ENCODE measurements at places on chromosomes 2 and 18. TPM values are rescaled to one million over a fixed set of nuclear protein-coding genes. Genes with fewer than 3 reads are reported as not detected.

COX7A2L gene
- 157 TPM for polyA plus RNA-seq

PID1 gene
- 4.1 TPM for polyA plus RNA-seq

CDCA7 gene
- polyA plus RNA-seq, result 42.2 TPM

COL4A3 gene
- 44.5 TPM for polyA plus RNA-seq

CHRNG gene
- polyA plus RNA-seq, result 1.8 TPM

SKOR2 gene
- polyA plus RNA-seq, result not detected

SMAD4 gene
- 155 TPM for polyA plus RNA-seq

SMAD7 gene
- 31.7 TPM for polyA plus RNA-seq

TNFAIP6 gene
- 0.90 TPM for polyA plus RNA-seq

TXNDC2 gene
- not detected for polyA plus RNA-seq

DSEL gene
- 22.4 TPM for polyA plus RNA-seq

REG1A gene
- not detected for polyA plus RNA-seq

KIF1A gene
- 9.9 TPM for polyA plus RNA-seq

ATP6V1C2 gene
- polyA plus RNA-seq, result 1.5 TPM

STARD6 gene
- 0.18 TPM for polyA plus RNA-seq

CDKL4 gene
- 0.19 TPM for polyA plus RNA-seq

SYT4 gene
- 0.43 TPM for polyA plus RNA-seq

RBKS gene
- polyA plus RNA-seq, result 2.0 TPM

ABCB11 gene
- polyA plus RNA-seq, result 0.31 TPM

CNGA3 gene
- polyA plus RNA-seq, result not detected

IL1R2 gene
- polyA plus RNA-seq, result 0.89 TPM

PARD6G gene
- 30.7 TPM for polyA plus RNA-seq

FBXO36 gene
- 8.0 TPM for polyA plus RNA-seq

GALNT14 gene
- 47.3 TPM for polyA plus RNA-seq

KLHL14 gene
- 30.6 TPM for polyA plus RNA-seq
